ENCODE measurements at places on chromosomes 4 and X. TPM values are rescaled to one million over a fixed set of nuclear protein-coding genes. Genes with fewer than 3 reads are reported as not detected.

DNA sequence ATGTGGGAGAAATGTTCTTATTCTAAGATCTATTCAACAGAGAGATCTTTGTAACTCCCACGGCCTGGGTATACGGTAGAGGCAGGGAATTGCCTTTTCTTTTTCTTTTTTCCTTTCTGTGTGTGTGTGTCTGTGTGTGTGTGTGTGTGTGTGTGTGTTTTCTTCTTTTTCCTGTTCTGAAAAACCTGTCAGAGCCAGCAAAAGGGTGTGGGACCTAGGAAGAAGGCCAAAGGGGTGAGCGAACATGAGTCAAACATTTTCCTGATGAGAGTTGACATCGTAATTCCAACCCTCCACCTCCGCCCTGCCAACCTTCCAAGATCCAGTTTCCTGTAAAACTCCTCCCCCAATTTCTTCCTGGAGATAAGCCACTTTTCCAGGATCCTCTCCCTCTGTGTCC is 2.8 kb upstream of the CHIC2 start:
- H3K4me1 ChIP-seq, result peaks cover 17% of the 10 kb centered on the region
- H3K36me3 ChIP-seq, result no peaks in the 10 kb centered on the region
- no peak for DNase-seq
- no peak overlapping the region for H3K4me3 ChIP-seq

- H3K36me3 ChIP-seq, result no peaks in the 10 kb centered on the region
- no peaks in the 10 kb centered on the region for H3K27me3 ChIP-seq
- H3K4me3 ChIP-seq, result no peak overlapping the region
- H3K4me1 ChIP-seq, result no peaks in the 10 kb centered on the region
Measured at GRCh38 chr4:12028258-12028657, 599.6 kb upstream of the HS3ST1 start.

MAML3 gene
- 1.3 TPM for total RNA-seq

GPR143 gene
- total RNA-seq, result not detected

HPSE gene
- total RNA-seq, result 12.4 TPM

FGA gene
- not detected for total RNA-seq

S100G gene
- total RNA-seq, result not detected
